Activated CD4-positive, alpha-beta T cell treated with anti-CD3 and anti-CD28 coated beads, Interleukin-2, amount 50 U/mL, for 16 hours (primary cell): ENCODE measurements at places on chromosomes 2 and 18.

- no peak for DNase-seq
These were observed 1.2 kb downstream of the BMPR2 start for GRCh38 chr2:202377207-202377761.

- no peak for DNase-seq
These were observed 27.1 kb upstream of the ZNF516 start for GRCh38 chr18:76522122-76522503.

GRCh38 chr2:173972636-173973035, 7.5 kb upstream of the SP3 start:
- DNase-seq, result no peak

DNA sequence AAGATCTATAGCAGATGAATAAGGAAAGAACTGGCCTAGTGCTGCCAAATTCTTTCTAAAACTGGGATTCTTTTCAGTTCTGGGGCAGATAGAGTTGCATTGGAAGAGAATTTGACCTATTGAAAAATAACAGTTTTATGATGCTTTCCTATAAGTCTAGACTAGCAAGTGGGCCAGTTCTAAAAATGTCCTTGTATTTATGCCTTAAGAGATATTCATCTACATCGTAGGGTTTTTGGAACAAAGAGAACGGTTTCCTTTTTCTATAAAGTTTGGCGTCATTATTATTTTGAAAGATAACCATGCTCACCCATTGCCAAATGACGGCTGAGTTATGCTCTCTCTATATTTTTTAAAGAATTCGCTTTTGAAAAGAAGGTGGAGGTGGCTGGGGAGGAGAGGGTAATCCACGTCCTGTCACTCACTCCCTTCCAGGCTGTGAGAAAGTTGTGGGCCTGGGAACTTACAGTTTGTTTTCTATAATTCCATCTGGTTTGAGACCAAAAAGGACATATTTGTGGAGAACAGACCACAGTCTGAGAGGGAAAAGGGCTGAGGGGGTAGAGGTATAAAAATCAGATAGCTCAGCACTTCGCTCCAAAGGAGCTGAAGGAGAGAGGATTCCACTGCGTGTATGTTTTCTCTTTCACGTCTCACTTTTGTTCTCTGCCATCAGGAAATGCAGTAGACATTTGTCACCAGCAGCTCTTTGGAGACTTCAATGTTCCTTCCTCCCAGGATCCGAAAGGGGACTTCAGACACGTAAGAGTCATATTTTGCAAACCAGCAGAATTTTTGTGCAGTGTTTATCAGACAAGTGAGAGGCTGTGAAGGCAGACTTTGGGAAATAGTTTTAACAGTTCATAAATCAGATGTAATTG, 281.9 kb upstream of the FN1 start:
- no peak for DNase-seq

- no peak for DNase-seq
These were observed 69.8 kb upstream of the IL1R1 start for GRCh38 chr2:102072741-102073140.

DNA sequence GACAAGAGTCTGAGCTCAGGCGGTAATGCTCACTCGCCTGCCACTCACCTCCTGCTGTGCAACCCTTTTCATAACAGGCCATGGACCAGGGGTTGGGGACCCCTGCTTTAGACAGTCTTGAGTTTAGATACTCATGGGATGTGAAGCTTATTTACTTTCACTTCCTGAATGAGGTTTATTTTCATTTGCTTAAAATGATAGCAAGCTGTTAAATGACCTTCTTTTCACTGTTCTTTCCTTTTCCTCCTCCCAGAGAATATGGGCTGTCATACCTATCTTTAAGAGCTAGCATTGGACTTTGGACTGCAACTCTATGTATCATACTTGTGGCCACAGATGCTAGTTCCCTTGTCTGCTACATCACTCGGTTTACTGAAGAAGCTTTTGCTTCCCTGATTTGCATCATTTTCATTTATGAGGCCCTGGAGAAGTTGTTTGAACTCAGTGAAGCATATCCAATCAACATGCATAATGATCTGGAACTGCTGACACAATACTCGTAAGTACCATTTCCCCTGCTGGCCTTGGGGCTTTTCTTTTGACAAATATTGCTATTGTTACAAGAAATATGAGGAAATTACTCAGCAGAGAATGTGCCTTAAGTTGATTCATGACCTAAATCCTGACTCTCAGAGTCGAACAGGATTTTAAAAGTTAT, 168.5 kb downstream of the DPP4 start:
- DNase-seq, result peak; percentile 58

- no peak for DNase-seq
These were observed 15.1 kb downstream of the IWS1 start for GRCh38 chr2:127511090-127511695.

DNA sequence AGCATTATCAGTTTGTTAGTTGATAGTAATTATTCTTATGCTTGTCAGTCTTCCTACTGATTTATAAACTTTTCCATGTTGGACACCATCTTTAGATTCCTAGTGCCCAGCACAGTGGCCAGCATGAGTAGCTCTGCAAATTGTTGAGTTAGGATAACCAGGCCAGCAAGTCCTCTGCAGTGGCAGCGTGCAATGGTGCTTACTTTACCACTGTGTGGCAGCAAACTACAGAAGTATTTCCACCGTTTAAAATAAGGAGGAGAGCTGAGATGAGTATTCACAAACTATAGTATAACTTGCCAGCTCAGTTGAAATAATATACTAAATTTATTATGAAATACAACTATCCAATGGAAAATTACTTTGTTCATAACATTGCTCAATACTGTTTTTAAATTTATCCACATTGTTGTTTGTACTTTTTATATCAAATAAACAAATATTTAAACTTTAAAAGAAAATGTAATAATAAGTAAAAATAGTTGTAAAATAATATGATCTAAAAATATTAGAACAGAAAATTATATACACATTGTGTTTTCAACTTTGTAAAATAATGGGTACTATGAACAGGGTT, 9.3 kb upstream of the THADA start:
- peak; percentile 51 for DNase-seq

GRCh38 chr18:36812678-36813077, 16.1 kb downstream of the TPGS2 start:
- DNase-seq, result no peak

- no peak for DNase-seq
These were observed 379.0 kb downstream of the IRS1 start for GRCh38 chr2:226420646-226421045.

DNA sequence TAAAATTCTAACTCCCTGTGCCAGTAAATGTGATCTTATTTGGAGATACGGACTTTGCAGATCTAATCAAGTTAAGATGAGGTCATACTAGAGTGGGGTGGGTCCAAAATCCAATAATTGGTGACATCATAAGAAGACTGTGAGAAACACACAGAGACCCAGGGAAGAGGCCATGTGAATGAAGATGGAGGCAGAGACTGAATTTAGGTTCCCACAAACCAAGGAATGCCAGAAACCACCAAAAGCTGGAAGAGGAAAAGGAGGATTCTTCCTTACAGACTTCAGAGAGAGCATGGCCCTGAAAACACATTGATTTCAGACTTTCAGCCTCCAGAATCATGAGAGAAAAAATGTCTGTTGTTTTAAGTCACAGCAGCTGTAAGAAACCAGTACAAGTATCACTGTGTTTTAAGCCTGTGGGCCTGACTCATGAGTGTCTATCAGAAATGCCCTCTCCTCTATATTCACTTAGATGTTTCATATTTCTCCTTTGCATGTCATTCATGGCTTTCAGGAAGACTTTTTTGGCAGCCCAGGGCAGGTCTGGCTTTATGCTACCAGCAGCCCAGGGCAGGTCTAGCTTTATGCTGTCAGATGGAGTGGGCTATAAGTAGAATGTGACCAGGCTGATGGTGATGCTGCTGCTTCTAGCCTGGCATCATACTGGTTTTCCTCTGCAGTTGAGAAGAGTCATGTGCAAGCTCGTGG, 100.0 kb downstream of the SPOPL start:
- no peak for DNase-seq

DNA sequence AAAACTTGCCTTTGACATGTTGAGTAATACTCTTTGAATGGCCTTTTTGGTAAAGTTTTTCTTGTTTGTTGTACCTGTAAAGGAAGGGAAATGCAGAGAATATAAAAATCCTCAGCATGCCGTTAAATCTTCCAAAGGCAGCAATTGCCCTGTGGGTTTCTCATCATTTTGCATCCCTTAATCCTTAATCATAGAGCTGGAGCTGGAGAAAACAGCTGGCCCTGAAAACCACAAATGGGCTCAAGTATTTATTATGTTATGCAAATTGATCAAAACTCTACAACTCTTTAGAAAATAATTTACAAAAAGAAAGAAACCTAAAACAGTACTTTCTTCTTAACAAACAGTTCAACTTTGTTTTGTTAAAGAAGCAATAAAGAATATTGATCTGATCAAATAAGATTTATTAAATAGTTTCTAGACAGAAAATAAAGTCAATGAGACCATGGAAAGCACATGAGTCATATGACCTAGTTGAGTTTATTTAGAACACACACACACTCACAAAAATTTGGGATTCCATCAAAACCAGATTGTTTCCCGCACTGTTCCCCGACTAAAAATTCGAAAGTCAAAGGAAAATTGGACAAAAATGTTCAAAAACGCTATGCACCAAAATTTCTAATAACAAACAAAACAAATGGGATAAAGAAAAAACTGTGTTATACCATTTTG, 309.0 kb downstream of the GULP1 start:
- DNase-seq, result no peak

DNA sequence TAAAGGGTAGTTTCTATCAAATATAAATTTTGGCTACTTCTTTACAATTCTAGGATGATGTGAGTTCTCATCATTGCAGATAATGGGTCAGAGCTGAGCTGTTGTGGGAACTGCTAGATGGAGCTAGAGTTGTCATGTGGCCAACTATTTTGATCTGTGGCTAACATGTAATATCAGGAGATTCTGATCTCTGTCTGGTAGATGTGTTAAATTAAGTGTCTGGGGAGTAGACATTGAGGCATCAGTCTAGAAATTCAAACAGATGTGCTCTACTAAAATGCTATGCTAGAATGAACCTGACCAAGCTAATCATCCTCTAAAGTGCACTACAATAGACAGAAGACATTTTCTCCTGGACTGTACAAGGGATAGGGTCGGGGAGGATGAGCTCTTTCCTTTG, 30.3 kb upstream of the DARS1 start:
- DNase-seq, result no peak

DNA sequence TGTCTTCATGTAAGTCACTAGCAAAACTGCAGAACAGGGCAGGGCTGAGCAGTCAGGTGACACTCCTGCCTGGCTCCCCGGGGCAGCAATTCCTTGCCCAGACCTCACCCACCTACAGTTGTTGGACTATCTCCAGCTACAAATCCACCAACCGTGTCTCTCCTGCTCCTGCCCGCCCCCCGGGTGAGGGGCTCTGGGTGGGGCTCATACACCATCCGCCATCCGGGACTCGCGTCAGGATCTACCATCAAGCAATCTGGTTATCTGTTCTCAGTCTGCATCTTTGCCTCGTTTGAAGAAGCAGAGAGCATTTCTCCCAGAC, 13.5 kb upstream of the GLI2 start:
- DNase-seq, result no peak

- peak; percentile 33 for DNase-seq
These were observed 105.7 kb downstream of the KYNU start for GRCh38 chr2:142983174-142983573.

- no peak for DNase-seq
These were observed 44.1 kb downstream of the KIF1A start for GRCh38 chr2:240775905-240776304.

DNA sequence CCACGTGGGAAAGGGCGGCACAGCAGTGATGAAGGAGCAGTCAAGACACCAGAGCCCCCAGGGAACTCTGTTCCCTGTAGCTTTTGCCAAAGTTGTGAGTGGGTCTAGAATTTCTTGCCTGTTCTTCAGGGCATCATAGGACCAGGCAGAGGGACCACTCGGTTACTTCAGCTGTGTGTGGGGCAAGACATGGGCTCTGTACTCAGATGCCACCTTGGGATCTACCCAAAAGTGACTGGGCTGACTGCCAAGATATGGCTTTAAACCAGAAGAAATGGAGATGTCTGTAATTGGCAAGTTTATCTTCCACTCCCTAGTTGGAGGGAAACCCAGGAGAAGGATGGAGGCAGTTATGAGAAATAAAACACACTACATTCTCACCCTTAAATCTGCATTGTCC, 29.6 kb downstream of the KCNF1 start:
- no peak for DNase-seq

- DNase-seq, result no peak
These were observed 117.8 kb upstream of the LGALSL start for GRCh38 chr2:64336171-64336570.

DNA sequence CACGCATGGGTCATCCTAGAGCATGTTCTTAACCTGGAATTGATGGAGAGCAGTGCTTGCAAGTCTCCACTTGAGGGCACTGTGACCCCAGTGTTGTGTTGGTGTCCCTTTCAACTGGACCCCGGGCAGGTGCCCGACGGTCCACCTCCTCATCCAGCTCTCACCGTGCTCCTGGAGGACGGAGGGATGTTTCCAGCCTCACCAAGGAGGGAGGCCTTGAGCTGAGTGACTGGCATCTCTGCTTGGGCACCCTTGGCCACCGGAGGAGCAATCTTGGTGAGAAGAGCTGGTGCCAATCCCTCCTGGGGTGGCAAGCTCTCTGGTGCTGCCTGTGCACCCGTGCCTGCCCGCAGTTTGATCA, 45.4 kb upstream of the ASB18 start:
- no peak for DNase-seq

GRCh38 chr2:182716650-182716979, 558 bp downstream of the DNAJC10 start:
- DNase-seq, result peak; percentile 9

GRCh38 chr2:48558456-48558855, 28.5 kb downstream of the STON1 start:
- DNase-seq, result no peak

DNA sequence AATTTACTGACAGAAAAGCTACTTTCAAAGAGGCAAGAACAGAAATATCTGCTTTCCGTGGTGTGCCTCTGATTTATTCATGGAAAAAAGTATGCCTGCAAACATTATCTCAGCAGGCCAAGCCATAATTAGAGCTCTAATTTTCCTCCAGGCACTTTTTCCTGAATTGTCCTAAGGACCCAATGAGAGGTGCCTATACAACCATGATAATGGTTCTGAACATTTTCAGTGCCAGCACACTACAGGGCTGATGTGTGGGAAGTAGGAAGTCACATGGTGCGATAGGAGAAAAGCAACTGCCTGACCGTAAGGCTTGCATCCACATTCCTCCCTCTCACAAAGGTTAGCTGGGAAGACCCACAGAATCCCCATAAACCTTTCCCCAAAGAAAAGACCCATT, 45.9 kb upstream of the EGR4 start:
- DNase-seq, result no peak

GRCh38 chr2:66495788-66496640, 61.1 kb downstream of the MEIS1 start:
- no peak for DNase-seq

- no peak for DNase-seq
These were observed 100.7 kb upstream of the MCFD2 start for GRCh38 chr2:47016172-47016913.
